C1 segment of cervical spinal cord (tissue), 14 donors: ENCODE measurements at places on chromosomes 1 and 21.
A peak's percentile ranks its signal among the peaks of the same experiment; 100 is the strongest.

- DNase-seq = peak; percentile 10
Observed at GRCh38 chr1:112359961-112360767, 35.9 kb upstream of the CTTNBP2NL start.

- DNase-seq = no peak
Observed at GRCh38 chr1:67731322-67731721, 46.3 kb downstream of the GADD45A start.

- DNase-seq = no peak
Observed at GRCh38 chr1:22831729-22832413, 121.2 kb downstream of the EPHB2 start.

GRCh38 chr1:69733061-69733460 is 165.3 kb downstream of the LRRC7 start:
- DNase-seq = no peak

GRCh38 chr1:35854989-35855700 is 27.9 kb upstream of the AGO1 start:
- no peak for DNase-seq

DNA sequence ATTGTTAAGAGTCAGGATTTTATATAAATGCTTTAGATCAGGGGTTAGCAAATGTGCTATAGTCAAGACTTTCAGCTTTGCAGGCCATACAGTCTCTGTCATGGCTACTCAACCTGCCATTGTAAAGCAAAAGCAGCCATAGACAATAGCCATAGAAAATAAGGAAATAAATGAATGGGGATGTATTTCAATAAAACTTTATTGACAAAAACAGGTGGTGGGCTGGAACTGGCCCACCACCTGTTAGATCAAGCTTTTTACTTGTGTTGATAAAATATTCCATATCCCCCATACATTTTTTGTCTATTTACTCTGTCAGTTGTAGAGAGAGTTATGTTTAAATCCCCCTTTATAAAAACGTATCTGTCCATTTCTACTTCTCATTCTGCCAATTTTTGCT is 98.9 kb downstream of the HIVEP3 start:
- no peak for DNase-seq

DNA sequence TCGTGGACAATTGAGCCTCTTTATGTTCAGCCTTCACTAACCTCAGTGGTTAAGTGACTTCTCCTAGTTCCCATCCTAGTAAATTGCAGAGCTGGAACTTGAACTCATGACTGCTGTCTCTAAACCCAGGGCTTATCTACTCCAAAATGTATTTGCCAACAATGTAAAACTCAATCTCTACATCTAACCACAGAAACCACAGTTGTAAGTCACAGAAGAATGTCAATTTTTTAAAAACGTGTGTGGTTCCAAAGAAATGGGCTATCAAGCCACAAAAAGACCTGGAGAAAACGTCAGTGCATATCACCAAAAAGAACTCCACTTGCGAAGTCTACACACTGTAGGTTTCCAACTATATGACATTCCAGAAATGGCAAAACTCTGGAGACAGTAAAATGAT is 172.6 kb upstream of the HMCN1 start:
- DNase-seq = no peak

GRCh38 chr1:12251442-12251841 is 21.6 kb downstream of the VPS13D start:
- DNase-seq = no peak

- DNase-seq = no peak
Observed at GRCh38 chr1:1359308-1359663, 931 bp upstream of the MXRA8 start.

DNA sequence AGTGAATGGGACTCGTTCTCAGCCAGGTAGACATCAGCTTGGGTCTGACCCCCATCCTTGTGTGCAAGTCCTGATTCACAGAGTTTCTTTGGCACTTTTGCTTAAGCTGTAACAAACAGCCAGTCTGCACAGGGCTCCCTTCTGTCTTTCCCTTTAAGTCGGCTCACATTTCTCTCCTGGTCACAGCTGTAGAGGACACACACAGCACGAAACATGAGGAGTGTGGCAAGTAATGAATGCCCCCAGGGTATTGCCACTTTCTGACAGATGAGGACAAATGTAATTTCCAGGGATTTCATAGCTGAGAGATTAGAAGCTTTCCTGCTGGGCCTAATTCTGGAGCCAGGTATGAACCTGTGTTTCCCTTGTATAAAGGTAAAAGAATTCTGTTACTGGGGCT is 423.5 kb downstream of the KIF26B start:
- no peak for DNase-seq

GRCh38 chr1:111227434-111227833 is at the start of gene CHI3L2:
Gene CHI3L2, plus strand, starts transcription at chr1:111227713. Its CDS starts 17 bp downstream, at chr1:111227730.
- DNase-seq = no peak

DNA sequence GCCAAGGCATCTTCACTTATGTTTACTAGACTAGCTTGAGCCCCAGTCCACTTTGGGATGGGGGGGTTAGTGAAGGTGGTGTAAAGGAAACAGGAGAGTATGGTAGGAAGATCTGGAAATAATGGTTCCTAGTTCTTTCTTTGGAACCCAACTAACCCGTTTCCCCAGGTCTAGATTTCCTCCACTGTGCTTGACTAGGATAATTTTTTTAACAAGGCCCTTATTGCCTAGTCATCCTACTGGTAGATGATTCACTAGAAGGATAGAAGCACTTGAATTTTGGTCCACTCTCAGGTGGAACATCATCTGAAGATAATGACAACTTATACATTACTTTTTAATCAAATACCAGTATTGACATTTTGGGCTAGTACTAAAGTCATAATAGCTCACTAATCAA is 45.9 kb upstream of the MYOCOS start:
- DNase-seq = no peak

GRCh38 chr1:167628741-167629515 is 1.1 kb upstream of the RCSD1 start:
- DNase-seq = no peak

GRCh38 chr1:113178522-113178921 is 105.5 kb downstream of the LRIG2 start:
- DNase-seq = no peak

GRCh38 chr1:155313261-155313660 is 4.6 kb downstream of the FDPS start:
- DNase-seq = no peak

- no peak for DNase-seq
Observed at GRCh38 chr1:54825696-54826095, 24.6 kb upstream of the TTC22 start.

- DNase-seq = no peak
Observed at GRCh38 chr1:63817152-63817667, 43.4 kb downstream of the ROR1 start.

- DNase-seq = no peak
Observed at GRCh38 chr1:154492115-154492514, 9.9 kb upstream of the TDRD10 start.

DNA sequence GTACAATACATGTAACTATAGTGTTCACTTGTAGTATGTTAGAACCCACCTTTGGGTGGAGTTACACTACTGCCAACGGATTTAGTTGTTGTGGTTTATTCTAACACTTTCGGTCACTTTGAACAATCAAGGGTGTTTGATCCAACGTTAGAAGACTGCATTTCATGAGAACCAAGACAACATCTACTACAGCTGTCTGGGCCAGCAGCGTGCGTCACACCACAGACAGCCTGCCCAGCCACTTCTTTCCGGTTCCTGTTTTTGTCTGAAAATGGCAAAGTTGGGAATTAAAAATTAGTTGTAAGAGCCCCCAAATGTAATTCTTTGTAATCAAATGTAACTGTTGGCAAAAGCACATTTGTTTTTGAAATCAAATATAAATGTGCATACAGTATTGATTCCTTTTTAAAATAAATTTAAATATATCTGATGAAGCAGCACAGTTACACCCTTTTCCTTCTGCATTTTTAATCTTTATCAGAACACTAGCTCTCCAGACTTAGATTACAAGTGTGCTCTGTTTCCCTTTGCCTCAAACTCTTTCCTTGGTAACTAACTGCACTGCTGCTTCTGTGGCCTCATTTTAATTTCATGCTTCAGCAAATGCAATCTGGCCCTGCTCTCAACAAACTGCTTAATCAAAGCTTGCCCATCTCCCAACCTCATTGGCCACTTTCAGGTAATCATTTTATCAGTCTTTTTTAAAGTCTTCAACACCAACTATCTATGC is 86.6 kb upstream of the DPH5 start:
- no peak for DNase-seq

DNA sequence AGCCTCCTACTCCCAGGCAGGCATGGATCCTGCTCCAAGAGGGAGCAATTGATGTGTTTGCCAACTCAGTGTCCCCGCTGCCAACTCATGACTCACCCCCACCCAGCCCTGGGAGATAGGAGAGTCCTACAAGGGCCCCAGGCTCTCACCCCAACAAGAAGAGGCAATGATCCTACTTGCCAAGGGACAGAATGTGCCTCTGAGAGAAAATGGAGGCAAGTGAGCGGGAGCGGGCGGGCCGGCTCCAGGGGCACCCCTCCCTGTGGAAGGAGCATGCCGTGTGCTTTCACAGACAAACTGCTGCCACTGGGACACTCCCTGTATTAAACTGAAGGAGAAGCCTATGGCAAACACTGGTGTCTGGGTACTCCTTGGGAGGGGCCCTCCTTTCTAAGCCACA is 16.7 kb downstream of the PKP1 start:
- no peak for DNase-seq
